Stimulated activated CD4-positive, alpha-beta T cell treated with anti-CD3 and anti-CD28 coated beads, TNF-alpha, amount 100 ng/mL, for 48 hours (primary cell): ENCODE measurements at places on chromosomes 2 and 18.
A peak's percentile ranks its signal among the peaks of the same experiment; 100 is the strongest.

DNA sequence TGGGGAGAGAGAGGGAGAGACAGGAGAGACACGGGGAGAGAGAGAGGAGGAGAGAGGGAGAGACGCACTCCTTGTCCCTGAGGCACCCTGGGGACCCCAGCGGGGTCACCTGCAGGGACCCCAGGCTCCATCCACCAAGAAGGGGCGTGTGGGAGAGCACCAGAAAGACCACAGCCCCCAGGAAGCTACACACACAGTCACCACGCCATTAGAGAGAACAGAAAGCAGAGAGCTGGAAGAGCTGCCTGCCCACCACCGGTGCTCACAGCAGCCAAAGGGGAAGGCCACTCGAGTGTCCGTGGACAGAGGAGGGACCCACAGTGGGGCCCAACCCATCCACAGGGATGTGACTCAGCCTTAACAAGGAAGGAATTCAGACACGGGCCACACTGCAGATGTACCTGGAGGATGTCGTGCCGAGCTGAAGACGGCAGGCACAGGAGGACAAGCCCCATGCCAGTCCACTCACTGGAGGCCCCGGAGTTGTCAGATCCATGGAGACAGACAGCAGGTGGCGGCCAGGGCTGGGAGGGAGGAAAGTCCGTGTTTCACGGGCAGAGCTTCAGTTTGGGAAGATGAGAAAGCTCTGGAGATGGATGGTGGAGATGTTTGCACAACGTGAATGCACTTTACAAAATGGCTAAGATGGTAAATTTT lies 11.5 kb upstream of the NFATC1 start:
- DNase-seq, result no peak

- DNase-seq, result no peak
Measured at GRCh38 chr2:118061135-118061955, 26.9 kb upstream of the INSIG2 start.

- DNase-seq, result no peak
Measured at GRCh38 chr2:131040661-131041401, 52.4 kb downstream of the FAM168B start.

DNA sequence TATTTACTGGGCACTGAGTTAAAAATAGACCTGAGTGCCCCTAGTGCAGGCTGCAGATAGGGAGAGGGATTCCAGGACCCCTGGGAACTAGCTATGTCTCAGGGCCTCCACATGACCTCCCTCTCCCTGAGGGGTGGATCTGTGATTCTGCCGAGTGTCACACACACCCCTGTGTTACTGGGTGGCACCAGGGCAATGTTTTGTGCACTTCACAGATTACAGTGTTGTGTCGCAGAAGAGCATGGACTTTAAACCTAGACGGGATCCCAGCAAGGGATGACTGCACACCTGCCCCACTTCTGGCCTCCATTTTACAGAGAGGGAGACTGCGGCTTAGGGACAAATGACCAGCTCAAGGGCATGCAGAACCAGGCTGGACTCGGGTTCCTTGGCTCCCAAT lies 65.6 kb downstream of the ZFP36L2 start:
- DNase-seq, result no peak

DNA sequence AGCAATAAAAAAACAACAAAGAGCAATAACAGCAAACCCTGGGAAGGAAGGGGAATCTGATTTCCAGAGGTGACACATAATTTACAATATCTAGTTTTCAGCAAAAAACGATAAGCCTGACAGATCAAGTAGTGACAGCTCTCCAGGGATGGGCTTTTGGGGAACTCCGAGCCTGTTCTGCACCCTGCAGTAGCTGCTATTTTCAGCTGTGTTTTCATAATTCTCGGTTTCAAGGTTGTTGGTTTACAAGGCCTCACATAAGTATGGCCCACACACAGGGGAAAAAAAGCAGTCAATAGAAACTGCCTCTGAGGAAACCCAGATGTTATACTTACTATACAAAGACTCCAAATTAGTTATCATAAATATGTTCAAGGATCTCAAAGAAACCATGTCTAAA lies 67.7 kb upstream of the CTLA4 start:
- DNase-seq, result no peak

- no peak for DNase-seq
Measured at GRCh38 chr2:119860924-119861323, 101.2 kb downstream of the PTPN4 start.

DNA sequence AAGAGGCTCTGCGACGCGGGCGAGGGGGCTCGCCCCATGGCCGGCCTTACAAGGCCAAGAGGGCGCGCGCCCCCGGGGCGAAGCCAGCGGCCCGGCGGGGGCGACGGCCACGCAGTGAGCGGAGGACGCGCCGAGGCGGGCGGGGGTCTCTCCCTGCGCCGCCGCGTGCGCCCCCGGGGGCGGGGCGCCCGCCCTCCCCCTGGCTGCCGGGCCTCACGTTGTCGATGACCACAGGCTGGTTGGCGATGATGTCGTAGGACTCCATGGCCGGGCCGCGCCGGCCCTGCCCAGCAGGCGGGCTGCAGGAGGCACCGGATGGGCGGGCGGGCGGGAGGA lies 250 bp downstream of the ACTR1B start:
- DNase-seq, result no peak

GRCh38 chr18:45978084-45978483 lies 11.0 kb upstream of the EPG5 start:
- DNase-seq, result no peak

GRCh38 chr2:189014449-189015138 lies 40.4 kb downstream of the COL3A1 start:
- DNase-seq, result no peak

DNA sequence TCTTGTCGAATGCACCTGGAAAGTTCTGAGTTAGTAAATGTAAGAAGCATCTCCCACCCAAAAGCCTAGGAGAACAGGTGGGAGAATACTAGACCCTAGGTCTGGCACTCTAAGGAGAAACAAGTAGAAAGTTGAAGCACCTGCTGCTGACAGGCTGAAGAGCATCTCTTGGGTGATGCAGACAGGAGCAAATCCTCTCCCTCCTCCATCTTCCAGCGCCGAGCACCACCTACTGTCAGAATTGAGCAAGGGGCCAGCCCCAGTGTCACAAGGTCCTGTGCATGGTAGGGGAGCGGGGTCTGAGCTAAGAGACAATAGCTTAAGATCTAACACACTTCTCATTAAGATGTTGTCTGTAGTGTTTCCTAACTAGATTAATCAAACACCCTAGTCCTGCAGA lies 52.9 kb downstream of the HK2 start:
- DNase-seq, result no peak

- DNase-seq, result no peak
Measured at GRCh38 chr18:35589546-35589945, 8.0 kb downstream of the GALNT1 start.

DNA sequence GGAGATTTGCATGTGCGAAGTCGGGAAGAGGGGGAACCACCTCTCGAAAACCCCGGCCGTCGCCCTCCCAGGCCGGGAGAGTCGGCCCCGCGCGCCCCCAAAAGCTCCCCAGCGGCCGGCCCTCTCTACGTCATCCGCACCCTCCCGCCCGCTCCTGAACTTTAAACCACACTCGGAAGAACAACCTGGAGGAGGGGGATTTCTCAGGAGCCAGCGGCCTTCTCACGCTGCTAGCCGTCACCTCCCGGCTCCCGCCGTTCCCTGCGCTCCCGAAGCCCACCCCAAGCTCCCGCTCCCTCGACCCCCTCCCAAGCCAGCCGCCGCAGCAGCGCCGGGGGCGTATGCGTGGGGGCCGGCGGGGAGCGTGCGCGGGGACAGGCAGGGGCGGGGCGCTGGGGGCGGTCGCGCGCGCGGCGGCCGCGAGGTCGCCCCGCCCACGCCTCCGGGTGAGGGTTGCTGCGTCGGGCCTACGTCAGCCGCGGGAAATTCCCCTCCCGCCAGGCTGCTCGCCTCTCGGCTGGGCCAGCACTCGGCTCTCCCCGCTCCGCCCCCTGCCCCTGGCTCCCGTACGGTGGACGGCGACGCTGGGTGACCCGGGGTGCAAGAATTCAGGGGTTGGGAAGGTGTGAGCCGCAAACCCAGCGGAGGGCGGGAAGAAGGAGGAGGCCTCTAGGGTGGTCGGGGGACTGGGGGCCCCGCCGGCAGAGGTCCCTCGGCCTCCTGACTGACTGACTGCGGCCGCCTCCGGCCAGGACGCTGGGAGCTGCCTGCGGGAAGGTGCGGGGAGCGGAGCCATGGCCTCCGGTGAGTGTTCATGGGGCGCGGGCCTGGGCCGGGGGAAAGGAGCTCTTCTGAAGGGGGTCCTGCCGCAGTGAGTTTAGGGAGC lies at the start of gene REL:
REL (plus strand) TSS at position 528 of the 886 bp plus-strand sequence; CDS start at position 795, 267 bp downstream.
- DNase-seq, result peak; percentile 95

- no peak for DNase-seq
Measured at GRCh38 chr2:5473635-5474034, 218.5 kb upstream of the SOX11 start.

- no peak for DNase-seq
Measured at GRCh38 chr2:74747411-74748080, 86.4 kb upstream of the HK2 start.

DNA sequence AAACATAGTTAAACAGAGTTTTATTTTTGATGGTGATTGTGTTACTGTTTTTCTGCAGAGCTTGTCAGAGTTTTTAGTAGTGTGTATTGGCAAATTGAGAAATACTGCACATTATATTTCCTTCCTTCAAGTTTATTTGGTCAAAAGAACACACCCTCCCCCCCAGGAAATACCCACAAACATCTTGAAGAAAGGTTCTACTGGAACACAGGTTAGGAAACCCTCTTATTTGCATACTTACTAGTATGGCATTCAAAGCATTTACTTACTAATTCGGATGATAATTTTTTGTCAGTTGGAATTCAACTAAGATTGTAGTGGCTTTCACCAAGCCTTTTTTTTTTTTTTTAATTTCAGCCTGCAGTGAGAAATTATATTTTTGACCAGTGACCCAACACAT lies 9.1 kb downstream of the CAB39 start:
- DNase-seq, result no peak

- DNase-seq, result no peak
Measured at GRCh38 chr2:33071591-33071990, 124.8 kb downstream of the LTBP1 start.

DNA sequence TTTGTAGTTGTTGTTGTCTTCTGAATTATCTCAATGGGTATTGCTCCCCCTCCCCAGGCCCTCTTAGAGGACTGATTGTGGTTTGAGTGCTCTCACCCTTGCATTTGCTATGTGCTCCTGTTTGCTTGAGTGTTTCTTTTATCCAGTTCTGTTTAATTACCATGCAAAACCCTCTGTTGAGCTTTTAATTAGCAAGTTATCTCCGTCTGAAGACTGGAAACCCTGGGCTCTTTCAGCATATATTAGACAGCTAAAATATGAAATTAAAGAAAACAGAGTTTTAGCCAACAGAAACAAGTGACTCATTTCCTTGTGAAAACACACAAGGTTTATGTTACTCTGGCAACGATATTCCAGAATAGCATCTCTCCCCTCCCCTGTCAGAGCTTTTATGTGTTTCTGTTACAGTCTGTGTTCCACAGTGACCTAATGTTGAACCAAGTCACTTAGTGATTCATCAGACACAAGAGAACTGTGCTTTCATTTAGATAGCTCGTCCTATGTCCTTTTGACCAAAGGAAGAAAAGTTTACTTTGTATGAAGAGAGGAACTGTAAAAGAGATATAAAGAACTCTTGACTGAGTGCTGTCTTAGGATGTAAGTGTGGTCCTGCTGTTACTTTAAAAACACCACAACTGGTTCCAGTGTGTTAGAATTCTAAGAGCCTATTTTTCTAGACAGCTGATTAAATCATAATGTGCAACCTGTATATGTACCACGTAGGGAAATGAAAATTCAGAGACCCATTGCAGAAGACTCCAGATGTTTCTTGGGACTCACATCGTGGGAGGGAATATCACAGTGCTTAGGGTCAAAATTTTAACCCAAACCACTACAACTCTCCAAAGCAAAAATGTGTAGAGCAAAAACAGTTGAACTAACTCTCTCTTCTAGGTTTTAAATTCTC lies 172.8 kb upstream of the RBMS1 start:
- no peak for DNase-seq

- DNase-seq, result no peak
Measured at GRCh38 chr2:147351784-147352183, 493.0 kb upstream of the ACVR2A start.

DNA sequence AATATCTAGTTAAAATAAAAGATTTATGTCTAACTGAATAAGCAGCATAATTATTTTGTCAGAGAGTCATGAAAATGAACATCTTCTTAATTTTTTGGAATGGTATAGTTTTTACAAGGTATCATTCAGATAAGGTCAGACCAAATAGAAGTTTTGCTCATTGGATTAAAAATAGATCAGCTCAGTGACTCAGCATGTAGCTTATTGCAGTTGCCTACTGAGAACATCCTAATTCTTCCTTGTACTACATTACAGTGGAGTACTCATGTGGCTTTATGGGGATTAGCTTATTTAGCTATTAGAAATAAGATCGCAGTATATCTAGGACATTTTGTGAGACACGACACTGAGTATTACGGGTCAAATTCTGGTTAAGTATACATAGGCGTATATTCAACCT lies 38.2 kb upstream of the PPM1B start:
- no peak for DNase-seq

- no peak for DNase-seq
Measured at GRCh38 chr2:152651834-152652233, 65.4 kb downstream of the PRPF40A start.

DNA sequence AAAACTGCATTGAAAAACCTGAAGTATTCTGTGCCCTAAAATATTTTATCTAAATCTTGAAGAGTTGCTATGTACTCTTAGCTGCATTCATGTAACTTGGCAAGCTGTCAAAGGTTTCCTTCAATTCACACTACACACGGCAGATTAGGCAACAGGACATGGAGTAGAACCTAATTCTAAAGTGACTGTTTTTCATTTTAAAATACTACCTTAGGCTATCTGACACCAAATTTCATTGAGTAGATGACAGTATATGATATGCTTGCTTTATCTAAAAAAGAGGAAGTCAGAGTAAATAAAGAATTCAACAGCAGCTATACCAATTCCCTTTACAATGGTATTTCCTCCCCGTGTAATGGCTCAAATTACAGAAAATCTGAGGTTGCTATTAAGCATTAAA lies 45.4 kb downstream of the EXOC6B start:
- DNase-seq, result no peak

DNA sequence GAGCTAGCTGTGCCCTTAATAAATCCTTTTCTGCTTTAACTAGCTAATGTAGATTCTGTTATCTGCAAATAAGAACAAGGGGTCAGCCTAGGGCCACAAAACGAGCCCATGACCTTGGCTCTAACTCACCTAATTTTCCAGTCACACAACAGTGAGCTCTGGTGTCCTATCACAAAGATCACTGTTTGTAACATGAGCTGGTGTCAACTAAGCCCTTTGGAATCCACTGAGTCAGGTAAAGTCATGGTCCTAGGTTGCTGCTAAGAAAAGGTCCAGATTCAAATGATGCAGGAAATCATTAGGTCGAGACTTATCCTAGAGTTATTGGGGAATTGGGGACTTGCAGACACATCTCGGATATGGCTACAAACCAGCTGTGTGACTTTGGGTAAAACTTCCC lies 49.9 kb downstream of the ST8SIA5 start:
- no peak for DNase-seq

GRCh38 chr2:147683380-147683779 lies 161.4 kb upstream of the ACVR2A start:
- DNase-seq, result no peak
